SJSA1 (cell line): ENCODE measurements at places on chromosomes 1 and 21. TPM values are rescaled to one million over a fixed set of nuclear protein-coding genes. Genes with fewer than 3 reads are reported as not detected.

DNA sequence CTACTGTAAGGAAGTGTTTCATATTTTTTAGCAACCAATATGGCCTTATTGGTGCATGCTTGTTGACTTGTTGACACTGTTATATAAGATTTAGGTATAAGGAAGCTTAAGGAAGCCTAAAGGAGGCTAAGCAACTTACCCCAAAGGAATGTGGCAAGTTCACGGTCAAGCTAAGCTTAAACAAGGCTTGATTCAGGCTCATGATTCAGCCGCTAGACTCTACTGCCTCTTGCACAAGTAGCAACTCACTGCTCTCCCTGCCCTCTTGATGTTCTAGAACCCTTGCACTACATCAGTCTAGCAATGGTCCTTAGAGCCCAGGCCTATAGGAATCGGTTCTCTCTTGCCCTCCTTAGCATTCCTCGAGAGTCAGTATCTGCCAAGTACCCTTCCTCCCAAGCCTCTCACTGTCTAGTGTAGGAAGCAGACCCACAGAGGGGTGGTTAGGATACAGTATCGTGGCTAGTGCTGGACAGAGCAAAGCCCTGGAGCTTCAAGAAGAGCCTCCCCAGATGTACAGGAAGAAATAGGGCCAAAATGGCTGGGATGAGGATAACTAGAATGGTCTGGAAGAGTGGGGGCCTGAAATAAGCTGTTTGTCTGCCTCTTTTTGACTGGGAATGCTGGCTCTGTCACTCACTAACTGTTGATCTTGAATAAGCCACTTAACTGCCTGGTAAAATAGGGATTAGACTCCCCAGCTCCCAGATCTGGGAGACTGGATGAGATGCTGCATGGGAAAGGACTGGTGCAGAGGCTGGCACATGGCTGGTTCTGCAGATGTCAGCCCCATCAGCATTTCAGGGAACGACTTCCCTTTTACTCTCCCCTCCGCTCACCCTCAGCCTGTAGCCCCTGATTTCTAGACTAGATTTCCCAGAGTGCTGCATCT is 122.2 kb downstream of the NAV1 start:
- H3K36me3 ChIP-seq = peaks cover 2% of the 10 kb centered on the region; the same call in 1 of the 2 replicates
- DNase-seq = no peak
- no peak overlapping the region for H3K27ac ChIP-seq

Gene GON4L
- 14.6 and 22.7 TPM in 2 replicates for total RNA-seq

- 0 out of 2 replicates have a peak, but pooled peaks cover 4% of the 10 kb centered on the region for H3K27me3 ChIP-seq
- no peaks in the 10 kb centered on the region for H3K36me3 ChIP-seq
- DNase-seq = no peak
- H3K4me3 ChIP-seq = no peak overlapping the region
- H3K4me1 ChIP-seq = no peaks in the 10 kb centered on the region
Measured at GRCh38 chr1:43636006-43636641, 13.8 kb upstream of the KDM4A start.

- no peak for DNase-seq
- H3K27ac ChIP-seq = no peak within 1 kb of the TSS
- no peak within 1 kb of the TSS for H3K4me3 ChIP-seq
- H3K27me3 ChIP-seq = no peaks in the 10 kb centered on the region
- peaks cover 57% of the 10 kb centered on the region for H3K36me3 ChIP-seq
Measured at GRCh38 chr1:161038523-161039153, at the start of gene TSTD1. Gene TSTD1, minus strand, starts transcription at chr1:161038964. Its CDS starts 75 bp downstream, at chr1:161038889.

Gene TRAF3IP3
- not detected in 2 replicates for total RNA-seq

GRCh38 chr1:18653367-18653766 is 22.7 kb downstream of the PAX7 start:
- H3K36me3 ChIP-seq = no peaks in the 10 kb centered on the region
- no peak overlapping the region for H3K4me3 ChIP-seq
- H3K27me3 ChIP-seq = peaks cover 74% of the 10 kb centered on the region
- H3K4me1 ChIP-seq = no peaks in the 10 kb centered on the region

Gene ACTA1
- not detected in 2 replicates for total RNA-seq

DNA sequence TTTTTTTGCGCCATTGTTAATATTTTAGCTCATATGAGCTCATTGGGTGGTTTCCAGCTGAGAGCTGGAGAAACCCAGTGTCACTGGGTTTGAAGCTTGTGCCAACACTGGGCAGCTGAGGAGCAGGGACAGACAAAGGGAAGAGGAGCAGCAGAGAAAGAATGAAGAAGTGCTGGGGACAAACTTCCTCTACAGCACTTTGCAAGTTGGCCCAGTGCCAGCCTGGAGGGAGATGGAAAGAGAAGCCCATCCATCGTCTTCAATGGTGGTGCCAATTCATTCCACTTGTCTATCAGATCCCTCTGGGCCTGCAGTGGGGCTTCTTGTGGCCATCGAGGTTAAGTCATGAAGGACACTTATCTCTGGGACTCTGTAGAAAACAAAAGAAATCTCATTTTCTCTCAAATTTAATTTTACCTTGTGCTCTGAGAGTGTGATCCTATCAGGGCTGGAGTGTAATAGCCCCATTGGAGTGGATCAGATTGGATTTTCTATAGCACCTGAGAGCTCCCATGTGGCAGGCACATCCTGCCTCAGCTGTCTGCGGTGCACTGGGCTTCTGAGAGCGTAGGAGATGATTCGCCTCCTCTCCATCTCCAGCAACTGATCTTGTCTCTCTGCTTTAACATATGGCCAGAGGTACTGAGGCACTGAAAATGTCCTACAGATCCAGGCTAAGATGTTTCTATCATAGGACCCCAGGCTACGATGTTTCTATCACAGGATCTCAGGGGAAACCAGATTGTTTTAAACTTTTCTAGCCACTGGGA is 114.7 kb downstream of the TNR start:
- no peak for DNase-seq
- no peaks in the 10 kb centered on the region for H3K4me1 ChIP-seq
- H3K27me3 ChIP-seq = 0 out of 2 replicates have a peak, but pooled peaks cover 3% of the 10 kb centered on the region
- H3K27ac ChIP-seq = no peak overlapping the region
- no peaks in the 10 kb centered on the region for H3K36me3 ChIP-seq
- no peak overlapping the region for H3K4me3 ChIP-seq

Gene NRIP1
- total RNA-seq = 19.6 and 26.0 TPM in 2 replicates

DNA sequence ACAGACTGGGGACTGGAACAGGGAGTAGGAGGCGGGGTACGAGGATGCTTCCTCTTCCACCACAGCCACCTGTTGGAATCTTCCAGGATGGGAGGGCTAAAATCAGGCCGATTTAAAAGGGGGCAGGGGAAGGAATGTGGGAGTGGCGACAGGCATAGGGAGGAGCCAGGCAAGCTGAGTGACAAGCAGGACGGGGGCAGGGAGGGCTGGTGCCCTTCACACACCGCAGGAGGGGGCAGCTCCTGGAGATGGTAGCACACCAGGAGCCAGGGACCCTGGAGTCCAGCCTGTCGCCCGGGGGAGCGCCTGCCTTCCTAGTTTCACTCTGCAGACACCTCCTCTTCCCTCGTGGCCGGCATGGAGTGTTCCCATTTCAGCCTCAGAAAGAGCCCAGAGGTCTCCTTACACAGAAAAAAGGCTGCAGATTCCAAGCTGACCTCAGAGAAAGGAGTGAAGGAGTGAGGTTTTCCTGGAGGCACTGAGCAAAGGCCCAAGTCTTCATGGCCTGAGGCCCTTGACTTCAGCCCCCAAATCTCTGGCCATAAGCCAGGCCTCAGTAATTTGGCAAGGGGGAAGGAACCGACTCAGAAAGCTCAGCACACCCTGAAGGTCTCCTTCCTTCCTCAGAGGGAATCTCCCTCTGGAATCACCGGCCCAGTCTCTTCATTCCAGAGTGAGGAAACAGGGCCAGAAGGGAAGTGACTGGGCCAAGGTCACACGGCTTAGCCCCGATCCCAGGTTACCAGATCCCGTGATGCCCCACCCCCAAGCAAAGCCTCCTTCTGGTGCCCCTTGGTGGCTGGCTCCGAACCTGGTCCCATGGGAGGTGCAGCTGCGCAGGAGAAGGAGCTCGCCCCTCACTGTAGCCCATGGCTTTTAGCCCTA is 8.1 kb downstream of the BLACAT1 start:
- H3K27me3 ChIP-seq = peaks cover 20% of the 10 kb centered on the region
- H3K4me1 ChIP-seq = no peaks in the 10 kb centered on the region
- DNase-seq = no peak
- no peak overlapping the region for H3K4me3 ChIP-seq
- no peak overlapping the region for H3K27ac ChIP-seq
- H3K36me3 ChIP-seq = no peaks in the 10 kb centered on the region

DNA sequence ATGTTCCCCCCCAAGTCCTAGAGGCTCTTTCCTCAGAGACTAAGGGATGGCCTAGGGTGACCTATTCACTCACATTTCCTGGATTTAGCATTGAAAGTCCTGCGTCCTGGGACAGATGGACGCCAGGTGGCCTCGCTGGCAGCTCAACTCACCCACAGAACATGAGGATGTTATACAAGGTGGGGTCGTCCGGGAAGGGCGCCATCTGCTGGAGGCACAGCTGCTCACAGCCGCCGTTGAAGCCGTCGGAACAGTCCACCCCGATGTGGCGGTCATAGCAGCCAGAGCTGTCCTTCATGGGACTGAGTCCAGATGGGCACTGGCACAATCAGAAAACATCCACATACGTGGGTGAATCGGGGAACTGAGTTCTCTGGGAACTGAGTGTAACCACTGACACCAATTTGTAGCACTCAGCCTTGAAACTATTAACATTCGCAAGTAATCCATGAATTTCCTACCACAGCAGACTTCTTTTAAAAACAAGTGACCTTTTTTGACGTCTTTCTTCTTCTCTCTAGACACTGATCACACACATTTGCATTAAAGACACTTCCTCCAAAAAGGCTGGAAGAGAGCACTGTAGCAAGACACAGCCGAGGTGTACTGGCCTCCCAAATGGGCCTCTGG is 215.4 kb downstream of the ASTN1 start:
- no peaks in the 10 kb centered on the region for H3K36me3 ChIP-seq
- H3K27ac ChIP-seq = no peak overlapping the region
- no peaks in the 10 kb centered on the region for H3K27me3 ChIP-seq
- DNase-seq = peak; percentile 2
- no peaks in the 10 kb centered on the region for H3K4me1 ChIP-seq

DNA sequence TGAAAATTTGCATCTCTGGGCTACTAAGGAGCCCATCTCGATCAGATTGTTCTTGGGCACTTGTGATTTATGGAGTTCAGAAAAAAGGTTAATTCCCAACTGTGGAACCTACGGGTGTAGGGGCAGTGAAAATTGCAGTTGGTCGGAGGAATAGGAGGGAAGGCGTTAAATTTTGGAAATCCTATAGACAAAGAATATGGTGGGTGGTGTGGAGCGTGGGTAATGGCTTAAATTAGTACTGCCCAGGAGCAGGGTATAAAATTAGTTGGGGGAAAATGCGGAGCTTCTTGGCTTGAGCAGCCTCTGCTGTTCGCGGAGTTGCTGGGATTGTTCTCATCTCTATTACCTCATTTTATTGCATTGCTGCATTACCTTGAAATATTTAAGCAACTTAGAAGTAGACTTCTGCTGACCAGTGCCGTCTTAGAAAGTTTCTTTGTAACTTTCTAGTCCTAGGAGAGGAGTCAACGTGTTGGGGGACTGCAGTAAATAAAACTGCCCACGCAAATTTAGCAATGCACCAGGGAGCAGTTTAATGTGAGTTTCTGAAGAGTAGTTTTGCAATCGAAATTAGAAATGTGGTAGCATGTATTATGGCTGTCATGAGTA is 514 bp downstream of the S1PR1 start:
- peak overlapping the region; percentile 55 for H3K4me3 ChIP-seq
- H3K27me3 ChIP-seq = no peaks in the 10 kb centered on the region
- DNase-seq = no peak
- H3K4me1 ChIP-seq = peaks cover 17% of the 10 kb centered on the region

DNA sequence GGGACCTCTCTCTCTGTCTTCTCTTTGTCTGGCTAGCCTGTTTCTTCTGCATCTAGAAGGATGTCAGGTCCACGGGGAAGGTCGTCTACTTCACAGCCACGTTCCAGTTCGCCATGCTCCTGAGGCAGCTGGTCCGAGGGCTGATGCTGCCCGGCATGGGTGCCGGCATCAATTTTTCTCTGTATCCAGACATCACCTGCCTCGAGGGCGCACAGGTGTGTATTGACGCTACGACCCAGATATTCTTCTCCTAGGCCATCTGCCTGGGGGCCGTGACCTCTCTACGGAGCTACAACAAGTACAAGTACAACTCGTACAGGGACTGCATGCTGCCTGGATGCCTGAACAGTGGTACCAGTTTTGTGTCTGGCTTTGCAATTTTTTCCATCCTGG is 841.6 kb upstream of the TMPRSS15 start:
- H3K4me3 ChIP-seq = no peak overlapping the region
- no peaks in the 10 kb centered on the region for H3K4me1 ChIP-seq
- no peaks in the 10 kb centered on the region for H3K36me3 ChIP-seq
- no peaks in the 10 kb centered on the region for H3K27me3 ChIP-seq
- DNase-seq = no peak

Gene LCE2C
- total RNA-seq = not detected in 2 replicates

DNA sequence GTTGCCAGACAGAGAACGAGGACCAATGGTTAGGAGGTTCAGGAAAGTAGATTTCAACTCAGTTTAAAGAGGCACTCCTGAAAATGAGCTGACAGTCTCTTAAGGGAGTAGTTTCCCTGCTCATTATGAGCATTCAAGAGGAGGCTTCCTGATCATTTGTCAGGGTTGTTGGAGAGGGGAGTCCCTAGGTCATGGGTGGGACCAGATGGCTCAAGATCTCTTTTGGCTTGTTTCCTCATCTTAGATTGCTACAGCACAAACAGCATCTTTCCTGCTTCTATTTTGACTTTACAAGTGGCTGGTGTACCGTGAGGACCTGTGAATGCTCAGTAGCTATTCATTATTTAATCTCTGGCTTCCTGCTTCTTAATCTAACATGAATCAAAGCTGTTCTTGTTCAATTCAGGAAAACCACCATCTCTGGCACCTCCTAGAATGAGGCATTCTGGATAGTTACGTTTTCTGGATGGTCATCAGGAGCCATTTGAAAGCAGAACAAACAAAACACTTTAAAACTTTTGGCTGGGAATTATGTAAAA is 47.6 kb downstream of the PEX14 start:
- H3K36me3 ChIP-seq = no peaks in the 10 kb centered on the region
- H3K27me3 ChIP-seq = no peaks in the 10 kb centered on the region
- no peaks in the 10 kb centered on the region for H3K4me1 ChIP-seq
- DNase-seq = no peak

Gene KRTAP12-2
- total RNA-seq = not detected in 2 replicates

DNA sequence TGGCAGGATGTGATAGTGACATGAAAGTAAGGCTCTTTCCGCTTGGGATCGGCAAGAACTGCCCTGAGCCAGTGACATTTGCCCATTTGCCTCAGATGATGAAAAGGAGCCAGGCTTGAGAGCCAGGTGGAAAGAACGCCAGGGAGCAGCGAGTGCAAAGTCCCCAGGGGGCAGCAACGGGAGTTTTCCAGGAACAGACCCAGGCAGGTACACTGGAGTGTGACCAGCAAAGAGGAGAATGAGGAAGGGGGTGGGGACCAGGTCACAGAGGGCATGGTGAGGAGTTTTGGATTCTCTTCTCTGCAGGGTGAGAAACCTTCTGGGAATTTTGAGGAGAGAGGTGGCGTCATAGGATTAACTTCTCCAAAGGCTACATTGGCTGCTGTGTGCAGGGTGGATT is 10.8 kb upstream of the ETS2 start:
- no peak for DNase-seq
- H3K4me3 ChIP-seq = no peak overlapping the region
- H3K4me1 ChIP-seq = peaks cover 48% of the 10 kb centered on the region
- no peak overlapping the region for H3K27ac ChIP-seq

Gene SCAF4
- total RNA-seq = 5.5 and 6.5 TPM in 2 replicates

- no peak for DNase-seq
- no peaks in the 10 kb centered on the region for H3K36me3 ChIP-seq
- no peak overlapping the region for H3K4me3 ChIP-seq
- no peaks in the 10 kb centered on the region for H3K27me3 ChIP-seq
Measured at GRCh38 chr1:101603726-101604125, 366.9 kb downstream of the S1PR1 start.

GRCh38 chr1:7218210-7218832 is 433.1 kb downstream of the CAMTA1 start:
- no peaks in the 10 kb centered on the region for H3K27me3 ChIP-seq
- no peaks in the 10 kb centered on the region for H3K36me3 ChIP-seq
- H3K27ac ChIP-seq = no peak overlapping the region
